Midbrain (tissue), 1 donor: ENCODE measurements at places on chromosomes 1 and 21.

DNA sequence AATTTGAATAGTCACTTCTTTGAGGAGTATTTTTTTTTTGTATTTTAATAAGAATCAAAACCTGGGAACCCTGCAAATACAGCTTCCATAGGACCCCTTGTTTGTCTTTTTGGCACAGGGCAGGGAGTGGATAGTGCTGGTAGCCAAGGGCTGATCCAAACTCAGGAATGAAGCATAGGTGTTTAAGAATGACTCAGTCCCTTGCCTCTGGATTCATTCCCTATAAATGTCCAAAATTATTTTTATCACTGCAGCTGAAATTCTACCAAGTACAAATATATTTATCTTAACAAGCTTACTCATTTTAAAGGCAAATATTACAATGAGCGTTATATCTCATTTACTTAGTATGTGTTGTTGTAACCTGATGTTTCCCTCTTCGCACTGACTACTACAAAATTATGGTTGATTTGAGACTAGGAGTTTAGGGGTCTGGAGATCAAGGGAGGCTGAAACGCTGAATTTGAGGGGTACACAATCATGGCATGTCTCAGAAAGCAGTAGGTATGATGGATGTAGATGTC is 278.6 kb upstream of the LYPLAL1 start:
- no peak for DNase-seq

- no peak for DNase-seq
Measured at GRCh38 chr1:228440761-228441500, 24.3 kb upstream of the TRIM17 start.

DNA sequence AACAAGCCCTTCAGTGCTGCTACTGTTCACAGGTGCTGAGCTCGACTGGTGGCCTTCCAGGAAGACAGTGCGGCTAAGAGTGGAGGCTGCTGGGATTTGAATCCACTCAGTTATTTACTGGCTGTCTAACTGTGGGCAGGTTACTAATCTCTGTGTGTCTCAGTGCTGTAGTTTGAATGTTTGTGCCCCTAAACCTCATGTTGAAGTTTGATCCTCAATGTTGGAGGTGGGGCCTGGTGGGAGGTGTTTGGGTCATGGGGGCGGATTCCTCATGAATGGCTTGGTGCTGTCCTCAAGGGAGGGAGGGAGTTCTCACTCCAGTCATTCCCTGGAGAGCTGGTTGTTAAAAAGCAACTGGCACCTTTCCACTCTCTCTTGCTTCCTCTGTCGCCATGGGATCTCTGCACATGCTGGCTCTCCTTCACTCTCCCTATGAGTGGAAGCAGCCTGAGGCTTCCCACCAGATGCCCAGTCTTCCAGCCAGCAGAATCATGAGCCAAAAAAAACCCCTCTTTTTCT is 334.8 kb downstream of the RPS6KC1 start:
- DNase-seq: no peak

DNA sequence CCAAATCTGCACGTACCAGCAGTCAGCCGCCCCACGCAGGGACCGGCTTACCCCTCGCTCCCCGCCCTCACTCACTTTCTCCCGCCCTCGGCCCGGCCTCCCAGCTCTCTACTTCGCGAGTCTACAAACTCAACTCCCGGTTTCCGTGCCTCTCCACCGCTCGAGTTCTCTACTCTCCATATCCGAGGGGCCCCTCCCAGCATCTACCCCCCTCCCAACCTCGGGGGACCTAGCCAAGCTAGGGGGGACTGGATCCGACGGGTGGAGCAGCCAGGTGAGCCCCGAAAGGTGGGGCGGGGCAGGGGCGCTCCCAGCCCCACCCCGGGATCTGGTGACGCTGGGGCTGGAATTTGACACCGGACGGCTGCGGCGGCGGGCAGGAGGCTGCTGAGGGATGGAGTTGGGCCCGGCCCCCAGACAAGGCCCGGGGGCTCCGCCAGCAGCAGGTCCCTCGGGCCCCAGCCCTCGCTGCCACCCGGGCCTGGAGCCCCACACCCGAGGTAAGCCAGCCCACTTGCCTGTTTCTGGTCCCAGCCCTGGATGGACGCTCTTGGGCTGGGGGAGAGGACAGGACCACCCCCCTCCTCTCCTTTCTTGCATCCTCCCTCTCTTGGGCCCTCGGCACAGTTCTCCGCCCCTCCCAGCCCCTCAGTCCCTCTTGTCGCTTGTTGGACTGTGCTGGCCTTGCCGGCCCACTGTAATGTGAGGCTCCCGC is at the start of gene ARTN:
Gene ARTN (plus strand): TSS at position 416 of the 715 bp plus-strand sequence. CDS start 1,856 bp downstream, outside the sequence.
- DNase-seq: no peak

DNA sequence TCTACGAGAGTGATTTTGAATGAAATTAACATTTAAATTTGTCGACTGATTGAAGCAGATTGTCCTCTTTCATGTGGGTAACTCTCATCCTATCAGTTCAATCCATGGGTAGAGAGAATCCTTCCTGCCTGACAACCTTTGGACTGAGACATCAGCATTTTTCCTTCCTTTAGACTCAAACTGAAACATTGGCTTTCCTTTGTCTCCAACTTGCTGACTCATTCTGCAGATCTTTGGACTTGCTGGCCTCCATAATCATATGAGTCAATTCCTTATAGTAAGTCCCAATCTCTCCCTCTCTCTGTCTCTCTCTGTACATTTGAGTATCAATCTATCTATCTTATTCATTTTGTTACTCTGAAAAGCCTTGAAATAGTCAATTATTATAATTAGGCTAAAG is 416.7 kb downstream of the LRRIQ3 start:
- no peak for DNase-seq
